Fibroblast of pulmonary artery (primary cell): ENCODE measurements at places on chromosomes 3 and 15.
A peak's percentile ranks its signal among the peaks of the same experiment; 100 is the strongest.

DNA sequence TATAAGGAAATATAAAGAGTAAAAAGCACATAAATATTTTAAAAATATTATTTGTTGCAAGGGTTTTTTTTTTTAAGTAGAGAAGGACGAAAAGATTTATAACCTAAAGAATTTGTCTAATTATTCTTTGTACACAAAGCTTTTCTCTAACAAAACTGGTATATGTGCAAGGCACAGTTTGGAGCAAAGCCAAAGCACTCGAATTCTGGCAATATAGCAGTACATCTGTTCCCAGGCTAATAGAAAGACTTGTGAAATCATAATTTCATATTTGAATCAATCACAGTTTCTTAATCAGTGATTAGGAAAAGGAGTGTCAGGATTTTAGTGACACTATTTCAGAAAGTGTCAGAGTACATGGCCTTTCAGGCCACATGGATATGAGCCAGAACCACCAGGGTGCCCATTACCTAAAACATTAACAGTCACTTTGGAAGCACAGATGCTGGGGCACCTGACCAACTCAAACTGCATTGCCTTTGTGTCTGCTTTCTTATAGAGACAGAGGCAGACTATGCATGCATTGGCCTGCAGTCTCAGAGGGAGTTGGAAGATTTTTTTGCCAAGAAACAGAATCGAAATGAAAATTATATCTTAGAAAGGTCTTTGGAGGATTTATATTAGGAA is 651.8 kb upstream of the SGO1 start:
- DNase-seq, result no peak

DNA sequence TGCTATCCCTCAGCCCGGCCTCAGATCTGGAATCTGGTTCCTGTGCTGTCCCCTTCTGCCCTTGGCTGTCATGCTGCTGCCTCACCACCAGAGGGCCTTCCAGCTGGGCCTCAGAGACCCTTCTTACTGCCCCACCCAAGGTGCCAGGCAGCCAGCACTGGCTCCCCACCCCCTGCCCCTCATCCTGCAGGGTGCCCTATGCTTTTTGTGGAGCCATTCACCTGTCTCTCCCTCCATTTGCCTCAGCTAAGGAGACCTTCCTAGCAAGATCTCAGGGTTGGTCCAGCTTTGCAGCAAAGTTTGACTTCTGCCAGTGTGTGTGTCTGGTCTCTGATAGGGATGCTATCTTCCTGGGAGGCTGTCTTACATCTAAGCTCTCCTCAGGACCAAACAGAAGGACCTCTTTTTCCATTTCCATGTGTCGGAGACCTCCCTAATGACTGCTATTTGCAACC is 1.9 kb upstream of the VWA5B2 start:
- DNase-seq, result peak; percentile 32

- DNase-seq, result no peak
Measured at GRCh38 chr15:61681038-61681418, 379.2 kb downstream of the VPS13C start.

- DNase-seq, result no peak
Measured at GRCh38 chr15:89197503-89197971, 23.8 kb downstream of the RLBP1 start.

- DNase-seq, result no peak
Measured at GRCh38 chr15:40597024-40597423, 3.0 kb downstream of the KNL1 start.

- DNase-seq, result no peak
Measured at GRCh38 chr15:94228611-94229010, 2.8 kb upstream of the MCTP2 start.

DNA sequence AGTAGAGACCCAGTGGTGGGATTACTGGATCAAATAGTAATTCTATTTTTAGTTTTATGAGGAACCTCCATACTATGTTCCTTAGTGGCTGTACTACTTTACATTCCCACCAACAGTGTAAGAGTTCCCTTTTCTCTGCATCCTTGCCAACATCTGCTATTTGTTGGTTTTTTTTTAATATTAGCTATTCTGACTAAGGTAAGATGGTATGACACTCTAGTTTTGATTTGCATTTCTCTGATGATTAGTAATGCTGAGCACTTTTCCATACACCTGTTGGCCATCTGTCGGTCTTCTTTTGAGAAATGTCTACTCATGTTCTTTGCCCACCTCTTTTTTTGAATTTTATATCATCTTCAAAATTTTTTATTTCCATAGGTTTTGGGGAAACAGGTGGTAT is 34.2 kb upstream of the RAP2B start:
- no peak for DNase-seq

DNA sequence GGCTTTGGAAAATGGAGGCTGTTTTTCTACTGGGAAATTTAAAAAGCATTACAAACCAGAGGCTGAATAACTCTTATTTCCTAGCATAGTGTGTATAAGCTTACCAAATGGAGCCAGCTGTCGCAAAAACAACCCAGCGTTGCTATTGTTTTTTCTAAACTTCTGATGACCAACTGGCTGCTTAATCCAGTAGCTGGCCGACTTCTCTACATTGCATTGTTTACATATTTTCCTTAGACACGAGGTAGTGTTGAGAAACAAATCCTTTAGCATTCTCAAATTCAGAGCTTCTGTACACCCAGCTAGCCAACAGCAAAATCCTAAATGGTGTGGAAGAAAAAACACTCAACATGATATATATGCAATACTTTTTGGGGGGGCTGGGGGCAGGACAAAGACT is 161.0 kb upstream of the ADAMTS9 start:
- DNase-seq, result peak; percentile 83

- peak; percentile 95 for DNase-seq
Measured at GRCh38 chr3:86973440-86973839, 17.5 kb downstream of the VGLL3 start.

DNA sequence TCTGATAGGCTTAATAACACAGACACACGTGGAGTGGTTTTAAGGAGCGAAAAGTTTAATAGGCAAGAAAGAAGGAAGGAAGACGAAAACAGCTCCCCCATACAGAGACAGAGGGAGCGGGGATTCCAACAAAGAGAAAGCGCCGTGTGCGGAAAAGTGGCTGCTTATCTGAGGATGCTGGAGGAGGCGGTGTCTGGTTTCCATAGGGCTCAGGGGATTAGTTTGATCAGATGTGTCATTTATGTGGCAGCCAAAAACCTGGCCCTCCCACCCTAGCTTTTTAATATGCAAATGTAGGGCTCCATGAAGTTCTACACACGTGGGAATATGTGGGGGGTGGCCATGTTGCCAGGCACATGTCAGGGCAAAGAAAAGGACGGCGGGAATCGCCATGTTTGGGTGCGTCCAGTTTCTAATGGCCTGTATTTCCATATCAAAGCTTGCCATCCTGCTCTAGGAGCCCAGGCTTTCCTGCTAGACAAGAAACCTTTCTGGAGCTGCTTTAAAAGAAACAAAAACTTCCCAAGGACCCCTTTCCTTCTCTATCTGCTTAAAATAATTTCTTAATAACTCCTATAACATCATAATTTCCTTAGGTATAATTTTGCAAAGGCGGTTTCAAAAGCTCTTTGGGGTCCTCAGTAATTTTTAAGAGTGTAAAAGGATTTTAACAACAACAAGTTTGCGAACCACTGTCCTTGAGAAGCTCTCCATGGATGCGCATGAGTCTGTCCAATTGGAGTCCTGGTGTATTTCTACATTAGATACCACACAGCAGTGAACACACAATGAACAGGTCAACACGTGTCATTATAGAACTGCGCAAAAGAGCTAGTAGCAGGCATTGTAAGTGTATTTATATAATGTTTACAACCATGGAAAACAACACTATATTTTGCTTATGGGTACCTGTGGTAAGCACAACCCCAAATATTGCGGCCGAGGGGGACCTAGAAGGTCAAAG is 622 bp upstream of the ZNF589 start:
- DNase-seq, result no peak

GRCh38 chr15:40366457-40367370 is 8.7 kb downstream of the DISP2 start:
- DNase-seq, result no peak
